ENCODE measurements at places on chromosomes 7 and 10.

GRCh38 chr10:87734987-87735827, 75.5 kb downstream of the PAPSS2 start:
- DNase-seq = no peak

DNA sequence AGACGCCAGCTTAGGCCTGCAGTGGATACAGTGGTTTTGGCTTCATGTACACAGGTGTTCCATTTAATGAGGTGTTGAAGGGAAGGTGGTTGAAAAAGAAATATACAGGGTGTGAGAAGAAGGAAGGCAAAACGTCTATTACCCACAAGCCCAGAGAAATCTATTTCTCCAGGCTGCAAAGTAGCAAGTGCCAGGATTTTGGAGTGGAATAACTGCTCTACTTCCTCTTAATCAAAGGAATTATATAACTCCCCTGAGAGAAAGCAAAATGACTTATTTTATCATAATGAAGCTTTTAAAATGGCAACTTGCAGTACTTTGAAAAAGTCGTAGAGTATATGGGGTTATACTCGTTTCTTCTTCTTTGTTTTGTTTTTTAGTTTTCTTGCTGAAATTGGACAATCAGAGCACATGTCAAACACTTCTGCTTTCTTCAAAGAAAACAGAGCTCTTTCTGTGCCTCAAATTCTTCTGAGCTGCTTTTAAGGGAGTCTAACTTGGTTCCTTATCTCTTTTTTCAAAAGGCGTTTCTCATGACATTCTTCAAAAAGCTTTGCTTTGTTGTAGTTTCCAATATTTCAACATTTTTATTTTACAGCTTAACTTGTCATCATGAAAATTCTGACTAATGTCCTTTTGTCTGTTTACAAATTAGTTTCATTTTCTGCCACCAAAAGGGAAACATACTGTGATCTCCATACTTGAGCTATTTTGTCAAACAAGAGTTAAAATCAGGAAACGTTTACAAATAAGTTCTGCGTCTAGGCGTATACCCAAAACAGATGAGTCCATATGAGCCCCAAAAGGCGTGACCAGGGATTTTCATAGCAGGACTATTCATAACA, 289.7 kb downstream of the FRMD4A start:
- DNase-seq = no peak

DNA sequence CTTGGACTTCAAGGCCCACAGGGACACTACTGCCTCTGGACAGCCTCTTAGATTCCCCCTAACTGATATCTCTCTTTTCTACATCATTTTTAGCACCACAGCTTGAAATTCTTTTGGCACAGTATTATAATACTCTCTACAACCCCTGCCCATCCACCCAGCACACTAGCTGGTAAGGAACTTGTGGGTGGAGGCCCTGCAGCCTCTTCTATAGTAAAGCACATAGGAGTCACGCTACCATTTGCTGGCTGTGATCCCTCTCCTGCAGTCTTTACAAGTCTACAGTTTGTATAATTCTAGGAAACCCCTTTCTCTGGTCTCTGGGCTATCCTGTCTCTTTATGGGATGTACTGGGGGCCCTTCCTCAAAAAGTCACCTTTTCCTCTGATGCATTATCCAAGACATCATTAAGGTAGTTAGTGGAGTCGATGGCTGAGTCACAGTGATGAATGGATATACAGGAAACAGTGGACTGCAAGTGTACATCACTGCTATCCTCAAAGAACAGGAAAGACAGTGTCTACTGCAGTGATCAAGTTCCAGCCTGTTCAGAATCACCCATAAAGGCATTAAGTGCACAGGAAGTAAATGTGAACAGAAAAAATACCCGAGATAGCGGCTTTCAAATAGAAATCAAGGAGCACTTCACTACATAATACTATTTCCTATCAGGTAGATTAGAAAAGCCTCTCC, 54.4 kb downstream of the STK17A start:
- DNase-seq = no peak

DNA sequence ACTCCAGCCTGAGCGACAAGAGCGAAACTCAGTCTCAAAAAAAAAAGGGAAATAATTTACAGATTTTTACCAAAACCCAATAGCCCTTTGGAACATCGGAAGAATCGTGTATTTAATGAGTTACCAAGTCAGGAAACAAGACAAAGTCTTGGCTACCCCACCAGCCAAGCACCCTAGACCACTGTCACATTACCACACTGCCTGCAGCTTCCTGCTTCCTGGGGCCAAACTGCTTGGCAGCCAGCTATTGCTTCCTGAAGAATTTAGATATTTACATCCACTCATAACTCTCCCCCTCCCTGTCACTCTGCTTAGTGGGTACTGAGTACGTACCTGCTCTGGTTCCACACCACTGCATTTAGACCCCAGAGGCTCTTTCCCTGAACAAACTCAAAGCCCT, 14.1 kb upstream of the TNPO3 start:
- no peak for DNase-seq

- DNase-seq = no peak
Measured at GRCh38 chr7:96052860-96053470, 268.9 kb downstream of the SLC25A13 start.

DNA sequence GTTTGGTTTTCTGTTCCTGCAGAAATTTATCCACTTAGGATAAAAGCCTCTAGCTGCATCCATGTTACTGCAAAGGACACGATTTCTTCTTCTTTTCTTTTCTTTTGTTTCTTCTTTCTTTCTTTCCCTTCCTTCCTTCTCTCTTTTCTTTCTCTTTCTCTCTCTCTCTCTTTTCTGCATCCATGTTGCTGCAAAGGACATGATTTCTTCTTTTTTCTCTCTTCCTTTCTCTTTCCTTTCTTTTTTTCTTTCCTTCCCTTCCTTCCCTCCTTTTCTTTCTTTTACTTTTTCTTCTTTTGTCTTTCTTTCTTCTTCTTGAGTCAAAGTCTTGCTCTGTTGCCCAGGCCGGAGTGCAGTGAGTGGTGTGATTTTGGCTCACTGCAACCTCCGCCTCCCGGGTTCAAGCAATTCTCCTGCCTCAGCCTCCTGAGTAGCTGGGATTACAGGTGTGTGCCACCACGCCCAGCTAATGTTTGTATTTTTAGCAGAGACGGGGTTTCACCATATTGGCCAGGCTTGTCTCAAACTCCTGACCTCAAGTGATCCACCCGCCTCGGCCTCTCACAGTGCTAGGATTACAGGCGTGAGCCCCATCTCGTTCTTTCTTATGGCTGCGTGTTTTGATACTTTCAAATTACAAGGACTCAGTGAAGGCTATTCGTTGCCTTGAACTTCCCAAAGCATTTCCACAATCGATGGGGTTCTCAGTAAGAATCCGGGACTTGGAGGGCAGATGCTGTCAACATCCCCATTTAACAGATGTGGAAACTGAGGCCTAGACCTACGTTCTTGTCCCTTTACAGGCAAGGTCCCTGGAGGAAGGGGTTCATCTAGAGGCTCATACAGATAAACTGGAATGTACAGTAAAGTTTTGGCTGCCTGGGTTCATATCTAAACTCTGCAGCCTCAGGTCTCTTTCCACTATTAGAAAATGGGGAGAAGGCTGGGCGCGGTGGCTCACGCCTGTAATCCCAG, 1.9 kb upstream of the GNB2 start:
- no peak for DNase-seq

Measured in activated CD8-positive, alpha-beta memory T cell treated with anti-CD3 and anti-CD28 coated beads for 48 hours (primary cell).